Fibroblast of the conjunctiva (primary cell): ENCODE measurements at places on chromosomes 12 and 14.

DNA sequence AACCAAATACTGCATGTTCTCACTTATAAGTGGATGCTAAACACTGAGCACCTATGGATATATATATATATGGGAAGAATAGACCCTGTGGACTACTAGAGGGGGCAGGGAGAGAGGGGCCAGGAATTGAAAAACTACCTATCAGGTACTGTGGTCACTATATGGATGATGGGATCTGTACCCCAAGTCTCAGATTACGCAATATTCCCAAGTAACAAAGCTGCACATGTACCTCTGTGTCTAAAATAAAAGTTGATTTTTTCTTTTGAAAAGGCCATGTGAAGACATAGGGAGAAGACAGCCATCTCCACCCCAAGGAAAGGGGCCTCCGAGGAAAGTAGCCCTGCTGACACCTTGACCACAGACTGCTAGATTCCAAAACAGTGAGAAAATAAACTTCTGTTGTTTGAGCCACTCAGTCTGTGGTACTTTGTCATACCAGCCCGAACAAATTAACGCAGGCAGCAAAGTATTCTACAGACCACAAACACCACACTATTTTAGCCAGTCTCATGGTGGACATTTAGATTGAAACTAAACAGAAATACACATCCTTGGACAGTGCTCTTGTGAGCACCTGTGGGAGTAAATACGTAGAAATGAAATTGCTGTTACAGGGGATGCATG is 197.1 kb downstream of the EFCAB11 start:
- DNase-seq = no peak

DNA sequence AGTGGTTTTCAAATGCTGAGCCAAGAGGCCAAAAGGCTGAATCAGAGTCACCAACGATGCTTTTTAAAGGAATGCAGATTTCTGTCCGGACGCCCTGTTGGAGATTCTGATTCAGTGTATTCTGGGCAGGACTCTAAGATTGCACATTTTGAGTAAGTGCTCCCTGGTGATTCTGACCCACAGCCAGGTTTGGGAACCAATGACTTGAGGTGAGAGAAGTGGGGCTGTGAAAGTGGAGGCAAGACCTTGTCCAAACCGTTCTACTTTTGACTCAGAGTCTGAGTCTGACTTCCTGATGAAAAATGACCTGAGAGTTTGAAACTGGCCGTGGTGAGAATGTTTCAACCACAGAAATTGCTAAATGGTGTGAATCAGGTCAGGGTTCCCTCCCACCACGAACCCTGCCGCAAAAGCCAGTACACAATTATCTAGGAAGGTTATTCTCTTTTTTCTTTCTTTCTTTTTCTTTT is 90.2 kb downstream of the NTN4 start:
- DNase-seq = peak; percentile 28

DNA sequence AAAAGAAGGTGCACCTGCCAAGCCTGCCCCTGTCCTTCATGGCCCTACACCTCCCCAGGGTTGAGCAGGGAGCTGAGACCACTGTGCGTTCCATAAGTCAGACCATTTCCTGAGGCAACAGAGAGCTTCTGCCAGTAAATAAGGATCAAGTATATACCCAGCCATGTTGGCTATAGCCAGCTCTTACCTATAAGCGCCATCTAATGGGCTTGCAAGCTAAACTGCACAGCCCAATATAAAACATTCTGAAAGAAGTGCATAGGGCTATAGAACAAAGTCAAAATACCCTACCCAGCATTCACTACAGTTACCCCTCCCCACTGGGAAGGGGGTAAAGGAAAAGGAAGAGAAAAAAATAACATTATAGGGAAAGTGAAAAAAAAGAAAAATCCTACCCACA is 59.3 kb upstream of the SCAF11 start:
- no peak for DNase-seq

GRCh38 chr12:112518365-112518735 is 99.6 kb downstream of the PTPN11 start:
- no peak for DNase-seq

- DNase-seq = no peak
Measured at GRCh38 chr12:64826234-64826633, 1.8 kb downstream of the TBC1D30 start.

- no peak for DNase-seq
Measured at GRCh38 chr14:82438436-82438835, 904.8 kb upstream of the SEL1L start.

- DNase-seq = peak; percentile 67
Measured at GRCh38 chr12:95205685-95206084, 11.6 kb downstream of the FGD6 start.

GRCh38 chr14:36518586-36519430 is 1.2 kb downstream of the NKX2-1 start:
- DNase-seq = no peak

DNA sequence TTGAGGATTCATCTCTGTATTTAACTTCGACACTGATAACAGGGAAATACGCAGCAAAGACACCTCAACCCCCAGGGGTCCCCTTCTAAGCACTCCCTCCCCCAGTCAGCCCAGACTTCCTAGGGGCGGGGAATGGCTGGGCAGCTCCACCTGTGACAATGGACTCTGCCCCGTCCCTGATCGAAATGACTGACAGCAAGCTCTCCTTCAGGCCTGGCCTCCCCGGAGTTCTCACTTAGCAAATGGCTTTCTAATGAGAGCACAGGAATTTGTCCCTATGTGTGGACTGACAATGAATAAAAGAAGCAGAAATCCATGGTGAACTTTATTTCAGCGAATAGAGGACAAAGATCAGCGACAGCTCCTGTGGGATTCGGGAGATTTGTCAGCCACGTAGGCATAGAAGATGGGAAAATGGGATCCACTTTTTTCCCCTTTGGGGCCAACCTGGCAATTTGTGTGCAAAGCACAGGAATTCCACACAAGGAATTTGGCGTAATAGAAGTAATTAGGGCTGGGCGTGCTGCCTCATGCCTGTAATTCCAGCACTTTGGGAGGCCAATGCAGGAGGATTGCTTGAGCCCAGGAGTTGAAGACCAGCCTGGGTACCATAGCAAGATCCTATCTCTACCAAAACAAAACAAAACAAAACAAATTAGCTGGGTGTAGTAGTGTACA is 63.8 kb downstream of the TNFAIP2 start:
- no peak for DNase-seq

GRCh38 chr14:52551205-52551604 is 1.1 kb downstream of the TXNDC16 start:
- DNase-seq = no peak

- DNase-seq = no peak
Measured at GRCh38 chr12:132834181-132834711, 5.6 kb upstream of the GOLGA3 start.

DNA sequence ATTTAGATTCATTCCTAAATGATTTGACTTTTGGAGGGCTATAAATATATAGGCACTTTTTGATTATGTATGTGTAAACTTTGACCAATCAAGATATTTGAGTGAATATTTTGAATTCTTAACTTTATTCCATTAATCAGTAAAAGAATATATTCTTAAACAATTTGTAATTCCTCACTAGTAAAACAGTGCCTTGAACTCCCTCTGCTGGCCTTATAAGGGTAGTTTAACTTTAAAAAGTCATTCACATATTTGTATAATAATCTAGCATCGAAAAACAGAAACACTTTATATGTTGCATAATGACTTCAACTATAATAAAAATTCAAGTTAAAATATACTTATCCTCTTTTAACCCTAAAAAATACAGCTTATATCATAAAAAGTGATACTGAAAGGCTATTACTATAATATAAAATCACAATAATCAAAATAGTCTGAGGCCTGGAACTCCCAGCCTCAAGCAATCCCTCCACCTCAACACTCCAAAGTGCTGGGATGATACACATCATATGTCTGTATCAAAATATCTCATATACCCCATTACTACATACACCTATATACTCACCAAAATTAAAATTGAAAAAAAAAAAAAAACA is 31.2 kb downstream of the CCDC59 start:
- peak; percentile 8 for DNase-seq

- DNase-seq = no peak
Measured at GRCh38 chr12:44511289-44511688, 364.8 kb downstream of the NELL2 start.

DNA sequence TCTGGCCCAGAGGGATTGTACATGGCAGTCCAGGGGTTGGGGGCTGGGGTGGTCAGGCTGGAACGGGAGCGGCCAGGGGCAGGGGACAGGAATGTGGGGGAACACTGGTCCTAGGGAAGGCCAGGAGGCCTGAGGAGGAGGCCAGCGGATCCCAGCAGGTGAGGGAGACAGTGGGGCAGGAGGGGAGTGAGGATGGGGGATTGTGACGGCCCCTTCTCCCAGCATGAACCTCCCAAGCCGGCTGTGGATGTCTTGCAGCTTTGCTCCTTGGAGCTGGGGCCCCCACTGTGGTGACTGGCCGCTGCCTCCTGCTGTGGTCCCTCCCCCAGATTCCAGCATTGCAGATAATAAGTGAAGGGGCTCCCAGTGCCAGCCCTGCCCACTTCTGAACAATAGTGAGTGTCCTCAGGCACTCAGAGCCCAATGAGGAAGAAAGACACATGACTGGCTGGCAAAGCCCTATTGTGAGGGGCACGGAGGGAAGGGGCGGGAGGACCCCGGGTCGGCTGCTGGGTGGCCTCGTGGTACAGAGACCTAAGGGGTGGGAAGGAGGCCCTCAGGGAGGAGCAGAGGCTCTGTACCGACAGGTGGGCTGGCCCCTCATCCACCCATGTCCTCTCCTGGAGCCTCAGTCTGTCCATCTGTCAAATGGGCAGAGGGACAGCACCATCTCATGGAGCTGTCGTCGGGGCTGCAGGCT is 215.0 kb downstream of the KIF26A start:
- DNase-seq = no peak
